ENCODE measurements at places on chromosomes 6 and 20.

DNA sequence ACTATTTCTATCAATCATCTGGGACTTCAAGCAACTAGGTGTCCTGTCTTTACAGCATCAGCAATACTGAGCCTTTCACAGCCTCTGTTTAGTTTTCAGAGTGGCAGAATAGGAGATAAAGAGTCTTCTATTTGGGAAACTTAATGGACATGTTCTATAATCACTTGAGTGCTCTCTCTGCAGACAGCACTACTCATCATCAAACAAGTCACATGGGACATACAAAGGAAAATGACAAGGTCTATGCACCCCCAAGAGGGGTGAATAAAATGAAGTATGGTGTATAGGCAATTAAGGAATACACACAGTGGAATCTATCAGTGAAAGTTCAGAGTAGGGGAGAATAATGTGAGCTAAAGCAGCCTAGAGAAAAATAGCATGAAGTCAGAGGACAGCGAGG is 237.8 kb upstream of the THEMIS start:
- DNase-seq, result no peak

DNA sequence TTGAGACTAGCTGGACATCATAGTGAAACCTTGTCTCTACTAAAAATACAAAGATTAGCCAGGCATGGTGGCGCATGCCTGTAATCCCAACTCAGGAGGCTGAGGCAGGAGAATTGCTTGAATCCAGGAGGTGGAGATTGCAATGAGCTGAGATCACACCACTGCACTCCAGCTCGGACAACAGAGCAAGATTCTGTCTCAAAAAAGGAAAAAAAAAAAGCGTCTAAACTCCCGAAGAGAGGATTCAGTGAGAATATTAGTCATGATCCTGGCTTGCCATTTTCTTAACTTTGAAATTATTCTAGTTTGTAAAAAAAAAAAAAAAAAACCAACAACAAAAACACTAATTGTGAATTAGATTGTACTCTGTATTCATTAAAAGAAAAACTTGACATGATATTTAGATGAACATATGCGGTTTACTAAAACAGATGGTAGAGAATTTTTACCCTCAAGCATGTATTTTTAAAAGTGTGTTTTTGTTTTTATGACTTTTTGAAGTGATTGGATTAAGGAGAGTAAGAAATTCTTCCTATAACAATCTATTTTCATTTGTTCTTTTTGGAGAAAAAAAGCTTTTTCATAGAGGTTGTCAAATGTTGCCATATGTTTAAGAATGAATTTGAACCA is 80.7 kb downstream of the UST start:
- no peak for DNase-seq

DNA sequence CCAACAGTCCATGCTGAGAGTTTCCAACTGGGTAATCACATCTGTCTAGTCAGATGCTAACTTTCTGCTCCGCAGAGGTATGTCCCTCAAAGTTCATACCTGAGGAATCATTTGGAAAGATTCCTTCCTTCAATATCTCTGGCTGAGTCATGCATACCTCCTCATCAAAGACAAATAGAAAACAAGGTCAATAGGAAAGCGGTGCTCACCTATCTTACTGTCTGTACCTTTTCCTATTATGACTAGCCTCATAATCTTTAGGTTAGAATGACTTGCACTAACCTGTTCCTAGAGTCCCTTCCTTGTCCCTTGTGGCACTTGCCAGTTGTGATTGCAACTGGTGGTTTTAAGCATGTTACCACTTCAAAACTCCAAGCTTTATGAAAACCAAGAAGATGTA is 78.2 kb upstream of the PTPRK start:
- no peak for DNase-seq

DNA sequence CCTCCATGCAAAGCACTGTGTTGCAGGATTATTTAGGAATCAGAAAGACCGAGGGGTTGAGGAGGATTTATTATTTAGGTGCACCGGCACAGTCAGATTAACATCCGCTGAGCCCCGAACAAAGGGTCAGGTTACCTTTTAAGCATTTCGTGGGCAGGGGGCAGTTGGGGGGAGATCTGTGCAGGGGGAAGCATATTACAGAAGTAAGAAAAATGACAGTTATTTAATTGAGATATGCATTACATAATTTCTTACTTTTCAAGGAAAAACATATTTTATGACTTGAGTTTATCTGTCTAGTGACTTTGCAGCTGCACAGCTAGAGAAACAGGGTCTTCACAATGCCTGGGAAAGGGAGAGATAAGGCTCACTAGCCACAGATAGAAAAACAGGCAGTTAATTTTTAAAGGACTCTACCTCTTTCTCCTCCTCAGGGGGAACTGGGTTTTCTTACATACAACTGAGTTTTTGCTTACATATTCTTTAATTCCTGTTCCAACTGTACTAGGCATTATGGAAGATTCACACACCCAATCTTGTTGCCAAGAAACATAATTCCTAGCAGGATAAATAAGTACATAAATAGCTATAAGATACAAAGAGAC is 1.7 kb upstream of the HINT3 start:
- DNase-seq, result no peak

GRCh38 chr6:37576336-37576737 is 76.6 kb upstream of the CCDC167 start:
- DNase-seq, result no peak

DNA sequence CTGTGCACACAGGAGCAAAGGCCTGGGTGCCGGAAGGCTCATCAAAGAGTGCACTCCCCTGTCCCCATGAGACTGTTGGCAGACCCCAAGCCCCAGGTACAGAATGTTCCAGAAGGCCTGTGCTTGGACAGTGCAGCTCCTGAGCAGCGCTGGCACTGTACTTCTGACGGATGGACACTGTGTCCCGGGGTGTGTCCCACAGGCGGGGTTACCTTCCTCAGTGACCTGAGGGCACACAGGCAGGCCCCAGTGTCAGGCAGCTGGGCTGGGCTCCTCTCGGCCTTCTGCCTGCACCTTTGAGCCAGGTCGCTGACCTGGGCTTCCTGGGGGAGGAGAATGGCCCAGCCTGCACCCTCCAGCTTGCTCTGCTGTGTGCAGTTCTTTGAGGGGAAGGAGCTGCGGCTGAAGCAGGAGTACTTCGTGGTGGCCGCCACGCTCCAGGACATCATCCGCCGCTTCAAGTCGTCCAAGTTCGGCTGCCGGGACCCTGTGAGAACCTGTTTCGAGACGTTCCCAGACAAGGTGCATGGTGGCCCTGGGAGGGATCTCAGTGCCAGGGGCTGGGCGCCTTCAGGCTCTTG is 30.1 kb downstream of the PYGB start:
- DNase-seq, result no peak

- DNase-seq, result peak; percentile 60
These were observed 604 bp upstream of the RAB5IF start for GRCh38 chr20:36604952-36605398.

GRCh38 chr20:18164356-18164755 is 26.7 kb downstream of the KAT14 start:
- DNase-seq, result no peak

DNA sequence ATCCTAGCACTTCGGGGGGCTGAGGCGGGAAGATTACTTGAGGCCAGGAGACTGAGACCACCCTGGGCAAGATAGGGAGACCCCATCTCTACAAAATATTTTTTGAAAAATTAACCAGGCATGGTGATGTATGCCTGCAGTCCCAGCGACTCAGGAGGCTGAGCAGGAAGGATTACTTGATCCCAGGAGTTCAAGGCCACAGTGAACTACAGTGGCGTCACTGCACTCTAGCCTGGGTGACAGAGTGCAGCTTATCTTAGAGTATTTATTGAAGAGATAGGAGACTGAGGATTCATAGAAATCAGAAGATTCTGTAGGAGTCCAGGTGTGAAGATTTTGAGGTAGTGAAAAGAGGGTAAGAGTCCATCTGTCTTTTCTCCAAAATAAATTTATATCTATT is 45.0 kb downstream of the SLC17A5 start:
- DNase-seq, result no peak

- DNase-seq, result no peak
These were observed 20.2 kb upstream of the GATA5 start for GRCh38 chr20:62495749-62496567.

DNA sequence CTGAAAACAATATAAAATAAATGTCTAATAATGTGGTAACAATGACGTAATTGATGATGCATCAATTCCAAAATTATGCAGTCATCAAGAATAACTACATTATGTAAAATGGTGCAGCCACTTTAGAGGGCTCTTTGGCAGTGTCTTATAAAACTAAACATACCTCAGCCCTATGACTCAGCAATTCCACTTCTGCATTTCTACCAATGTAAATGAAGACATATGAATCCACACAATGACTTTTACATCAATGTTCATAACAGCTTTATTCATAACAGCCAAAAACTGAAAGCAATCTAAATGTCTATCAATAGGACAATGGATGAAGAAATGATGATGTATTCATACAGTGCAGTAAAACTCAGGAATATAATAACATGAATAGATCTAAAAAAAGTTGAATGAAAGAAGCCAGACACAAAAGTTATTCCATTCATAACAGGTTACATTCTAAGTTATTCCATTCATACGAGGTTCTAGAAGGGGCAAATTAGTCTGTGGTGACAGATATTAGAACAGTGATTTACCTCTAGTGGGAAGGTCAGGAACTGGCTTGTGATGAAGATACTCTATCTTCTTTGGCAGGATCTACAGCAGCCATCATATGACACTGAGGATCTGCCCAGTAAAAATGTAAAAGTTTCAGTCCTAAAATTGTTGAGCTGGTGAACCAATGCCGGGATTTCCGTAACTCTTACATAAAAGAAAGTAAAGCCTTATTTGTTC is 396.1 kb downstream of the PLCB1 start:
- DNase-seq, result no peak

- DNase-seq, result no peak
These were observed 802 bp downstream of the HDGFL1 start for GRCh38 chr6:22570185-22570551.

- no peak for DNase-seq
These were observed 44.9 kb upstream of the RNF24 start for GRCh38 chr20:4060064-4060795.

DNA sequence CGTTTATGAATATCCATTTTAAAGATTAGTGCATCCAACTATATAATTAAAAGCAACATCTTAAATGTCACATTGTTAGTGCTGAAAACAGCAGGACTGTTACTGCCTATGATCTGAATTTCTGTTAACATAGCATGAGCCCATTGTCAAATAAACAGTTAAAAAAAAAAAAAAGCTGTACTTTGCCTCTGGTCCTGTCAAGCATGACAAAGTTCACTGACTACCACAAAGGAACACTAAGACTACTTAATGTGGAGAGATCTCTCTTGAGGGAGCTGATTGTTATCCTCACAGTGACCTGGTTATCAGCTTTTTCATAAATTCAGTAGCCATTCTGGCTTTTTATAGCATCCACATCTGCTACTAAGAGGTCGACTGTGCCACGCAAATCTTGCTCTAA is 228.1 kb downstream of the TMEM200A start:
- DNase-seq, result no peak

GRCh38 chr20:17818187-17818586 is 118.4 kb downstream of the BANF2 start:
- no peak for DNase-seq

GRCh38 chr6:106974336-106974998 is at the start of gene CD24:
Gene CD24 (minus strand): TSS chr6:106974729. CDS start chr6:106974646, 83 bp downstream.
- no peak for DNase-seq

DNA sequence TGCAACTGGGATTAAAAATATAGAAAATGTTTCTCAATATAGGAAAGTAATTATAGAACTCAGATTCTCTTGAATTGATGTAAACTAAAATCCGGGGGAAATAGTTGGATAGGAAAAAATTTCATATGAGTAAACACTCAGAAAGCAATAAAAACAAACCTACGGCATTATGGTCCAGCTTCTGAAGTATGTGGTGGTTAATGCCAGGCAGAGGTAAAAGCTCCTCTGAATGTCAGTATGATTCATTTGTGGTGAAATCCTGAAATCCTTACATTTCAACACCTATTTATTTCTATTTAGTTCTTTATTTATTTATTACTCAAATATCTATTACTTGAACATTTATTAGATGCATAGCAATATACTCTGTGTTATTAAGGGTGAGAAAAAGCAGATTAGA is 145.1 kb downstream of the RIMS1 start:
- no peak for DNase-seq

DNA sequence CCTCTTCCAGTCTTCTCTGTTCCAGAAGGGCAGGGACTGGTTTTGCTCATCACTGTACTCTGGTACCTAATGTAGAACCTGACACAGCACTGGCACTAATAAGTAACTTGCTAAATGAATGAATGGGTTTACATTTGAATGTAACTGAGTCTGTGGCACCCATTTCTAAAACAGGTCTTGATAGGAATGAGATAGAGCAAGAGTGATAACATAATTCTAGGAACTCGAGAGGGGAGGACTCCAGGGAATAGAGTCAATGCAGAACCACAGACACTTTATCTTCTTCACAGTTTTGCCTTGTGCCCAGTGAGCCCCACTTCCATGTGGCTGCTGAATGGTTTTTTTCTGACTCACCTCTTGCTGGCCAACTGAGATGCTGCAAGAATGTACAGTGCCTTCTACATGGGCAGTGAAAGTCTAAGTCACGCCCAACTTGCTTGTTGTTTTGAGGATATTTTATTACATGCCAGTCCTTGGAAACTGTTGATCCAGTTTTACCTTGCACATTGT is 61.1 kb downstream of the TBC1D7 start:
- DNase-seq, result no peak

DNA sequence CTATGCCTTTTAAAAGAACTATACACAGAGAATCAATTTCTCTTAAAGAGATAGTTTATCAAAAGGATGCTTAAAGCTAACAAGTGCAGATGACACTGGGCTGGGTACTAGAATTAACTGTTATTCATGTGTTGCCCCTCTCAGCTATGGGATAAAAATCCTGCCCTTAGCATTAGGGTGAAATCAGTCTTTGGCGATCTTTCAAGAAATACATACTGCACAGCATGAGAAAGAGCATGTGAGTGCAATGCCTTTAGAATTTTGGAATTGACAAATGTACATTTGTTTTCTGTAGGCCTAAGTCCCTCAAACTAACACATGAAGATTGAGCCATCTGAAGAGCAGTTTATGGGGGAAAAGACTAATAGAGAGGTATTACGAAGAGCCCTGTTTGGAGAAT is 115.4 kb downstream of the ZFP64 start:
- DNase-seq, result no peak

DNA sequence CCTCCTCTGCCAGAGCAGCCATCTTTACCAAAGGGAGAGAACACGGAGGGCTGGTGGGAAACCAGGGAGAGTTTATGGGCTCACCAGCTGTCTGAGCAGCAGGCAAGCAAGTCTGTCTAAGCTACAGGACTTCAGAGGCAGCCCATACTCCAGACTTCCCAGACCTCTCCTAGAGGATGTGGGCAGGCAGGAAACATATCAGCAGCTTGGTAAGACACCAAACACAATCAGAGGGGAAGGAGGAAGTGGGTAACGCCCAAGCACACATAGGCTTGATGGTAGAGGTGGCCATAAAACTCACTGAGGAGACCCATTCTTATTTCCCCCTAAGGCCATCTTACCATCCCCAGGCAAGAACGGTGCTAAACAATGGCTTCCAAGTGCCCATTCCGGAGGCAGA is 143.1 kb upstream of the ARID1B start:
- no peak for DNase-seq

Data from stimulated activated CD4-positive, alpha-beta T cell treated with anti-CD3 and anti-CD28 coated beads, Interleukin-1b, Interleukin-23, amount 100 ng/mL, for 48 hours (primary cell).